ENCODE measurements at places on chromosomes 2 and 18.

GRCh38 chr18:27674411-27674810, 489.3 kb upstream of the CHST9 start:
- no peak for DNase-seq

DNA sequence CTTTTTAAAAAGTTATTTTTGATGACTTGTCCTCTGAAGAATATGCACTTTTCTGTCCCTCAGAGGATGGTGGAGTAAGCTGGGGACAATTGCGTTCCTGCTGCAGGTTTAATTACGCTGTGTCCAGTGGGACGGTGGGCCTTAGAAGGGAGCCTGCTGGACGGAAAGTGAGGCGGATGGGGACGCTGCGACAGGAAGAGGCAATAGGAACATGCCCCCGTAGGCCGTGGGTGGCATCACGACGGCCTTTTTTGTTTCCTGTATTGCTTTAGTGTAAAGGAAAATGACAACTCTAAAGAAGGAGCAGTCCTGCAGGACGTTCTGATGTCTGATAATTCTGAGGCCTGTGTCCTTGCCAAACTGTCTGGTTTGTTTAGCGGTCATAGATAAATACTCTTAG, 121.6 kb downstream of the NFATC1 start:
- peak; percentile 36 for DNase-seq

- DNase-seq = no peak
Observed at GRCh38 chr2:45380131-45380836, 230.8 kb downstream of the SRBD1 start.

DNA sequence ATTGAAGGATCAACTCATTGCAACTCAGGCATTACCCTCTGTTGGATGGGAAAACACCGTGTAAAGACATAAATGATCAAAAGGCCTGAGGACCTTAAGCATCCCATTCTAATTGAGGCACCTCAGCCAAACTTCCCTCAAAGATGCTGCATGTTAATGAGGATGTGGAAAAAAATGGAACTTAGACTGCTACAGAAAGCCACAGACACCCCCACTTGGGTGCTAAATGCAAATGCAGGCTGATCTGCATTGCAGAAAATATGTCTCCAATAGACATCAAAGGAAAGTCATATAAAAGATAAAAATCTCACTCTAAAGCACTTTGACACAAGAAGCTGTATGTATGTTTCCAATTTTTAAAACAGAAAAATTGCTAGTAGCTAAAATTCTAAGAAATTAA, 504.7 kb downstream of the KCNJ3 start:
- DNase-seq = no peak

- no peak for DNase-seq
Observed at GRCh38 chr18:62634458-62634857, 80.9 kb upstream of the PHLPP1 start.
